ENCODE measurements at places on chromosomes 6 and 20.

DNA sequence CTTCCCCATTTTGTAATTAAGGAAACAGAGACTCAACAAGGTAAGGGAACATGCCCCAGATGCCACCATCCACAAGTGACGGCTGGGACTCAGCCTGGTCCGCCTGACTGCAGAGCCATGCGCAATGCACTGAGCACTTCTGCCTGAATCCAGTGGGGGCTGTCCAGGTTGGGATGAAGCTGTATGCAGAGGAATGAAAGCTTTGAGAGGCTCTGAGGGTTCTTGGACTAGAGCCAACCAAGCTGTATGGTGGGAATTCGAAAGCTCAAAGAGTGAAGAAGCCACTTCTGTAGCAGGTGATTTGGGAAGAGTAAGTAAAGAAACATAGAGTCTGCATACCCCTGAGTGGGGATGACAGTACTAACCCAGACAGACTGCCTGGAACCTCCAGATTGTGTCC is 127.6 kb upstream of the AKAP12 start:
- H3K27ac ChIP-seq = no peak overlapping the region
- no peaks in the 10 kb centered on the region for H3K36me3 ChIP-seq

DNA sequence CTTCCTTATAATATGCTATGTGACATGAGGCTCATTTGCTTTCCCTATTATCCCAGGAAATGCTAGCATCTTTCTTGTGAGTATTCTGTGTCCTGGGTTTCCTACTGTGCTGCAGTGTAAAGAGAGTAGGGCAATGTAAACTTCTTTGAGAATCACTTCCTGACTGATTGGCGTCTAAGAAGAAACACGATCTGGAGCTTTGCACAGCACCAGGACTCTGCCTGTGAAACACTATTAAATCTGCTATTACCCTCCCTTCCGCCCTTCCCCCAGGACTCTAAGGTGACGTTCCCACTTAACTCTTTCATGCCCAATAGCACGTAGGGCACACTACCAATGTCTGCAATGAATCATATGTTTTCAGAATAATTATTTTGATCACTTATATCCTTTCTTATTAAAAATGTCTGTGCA is 607.3 kb upstream of the CITED2 start:
- H3K4me3 ChIP-seq = no peak overlapping the region
- no peak for DNase-seq
- H3K27ac ChIP-seq = peak overlapping the region; percentile 18

DNA sequence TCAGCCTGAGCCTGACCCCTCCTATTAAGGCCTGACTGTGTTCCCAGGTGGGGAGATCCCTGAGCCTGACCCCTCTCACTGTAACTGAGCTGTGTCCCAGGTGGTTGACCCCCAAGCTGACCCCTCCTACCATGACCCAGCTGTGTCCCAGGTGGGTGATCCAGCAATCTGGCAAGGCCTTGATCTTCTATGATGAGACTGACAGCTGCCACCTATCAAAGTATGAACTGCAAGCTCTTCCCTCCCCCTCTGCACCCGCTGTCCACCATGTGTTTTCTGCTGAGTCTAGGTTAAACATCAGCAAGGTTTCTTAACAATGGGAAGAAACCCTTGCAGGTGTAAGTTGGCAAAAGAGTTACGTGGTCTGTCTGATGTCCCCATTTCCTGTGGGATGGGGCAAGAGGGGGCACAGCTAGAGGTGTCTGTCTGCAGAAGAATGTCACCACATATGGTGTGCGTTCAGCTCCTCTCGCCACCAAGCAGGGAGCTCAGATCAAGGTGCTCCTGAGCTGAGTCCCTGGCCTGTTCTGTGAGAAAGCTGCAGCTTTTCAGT is 5.9 kb downstream of the PXDC1 start:
- peaks cover 75% of the 10 kb centered on the region for H3K36me3 ChIP-seq
- DNase-seq = no peak
- no peaks in the 10 kb centered on the region for H3K27me3 ChIP-seq
- peaks cover 48% of the 10 kb centered on the region for H3K4me1 ChIP-seq

GRCh38 chr6:15036690-15037245 is 209.1 kb upstream of the JARID2 start:
- H3K4me3 ChIP-seq = no peak overlapping the region
- DNase-seq = no peak
- no peaks in the 10 kb centered on the region for H3K36me3 ChIP-seq
- H3K27ac ChIP-seq = no peak overlapping the region

- H3K36me3 ChIP-seq = no peaks in the 10 kb centered on the region
- peak; percentile 45 for DNase-seq
- no peak overlapping the region for H3K4me3 ChIP-seq
- H3K4me1 ChIP-seq = peaks cover 32% of the 10 kb centered on the region
- H3K27ac ChIP-seq = peak overlapping the region; percentile 27
These were observed 540.6 kb downstream of the QKI start for GRCh38 chr6:163955096-163955495.

- no peaks in the 10 kb centered on the region for H3K36me3 ChIP-seq
- no peak for DNase-seq
- H3K27ac ChIP-seq = no peak overlapping the region
- H3K4me3 ChIP-seq = no peak overlapping the region
These were observed 135.4 kb upstream of the AKIRIN2 start for GRCh38 chr6:87837444-87837843.

DNA sequence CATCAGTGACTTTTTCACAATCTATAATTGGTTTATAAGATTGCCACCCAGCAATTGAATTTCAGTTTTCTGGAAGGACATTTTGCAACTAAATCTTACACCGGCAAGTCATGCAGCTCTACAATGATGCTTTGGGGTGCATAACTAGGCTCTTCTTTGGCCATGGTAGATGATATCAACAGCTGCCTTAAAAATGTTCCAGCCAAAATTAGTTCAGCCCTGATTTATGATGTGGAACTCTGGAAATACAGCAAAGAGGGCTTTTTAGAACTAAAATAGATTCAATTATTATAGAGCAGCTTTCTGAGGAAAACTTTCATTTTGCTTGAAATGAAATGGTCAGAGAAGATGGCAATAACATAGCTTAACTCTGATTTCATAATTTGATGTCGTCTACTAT is 18.4 kb upstream of the MCM9 start:
- H3K4me1 ChIP-seq = no peaks in the 10 kb centered on the region
- no peak overlapping the region for H3K27ac ChIP-seq
- no peaks in the 10 kb centered on the region for H3K27me3 ChIP-seq
- no peak for DNase-seq

DNA sequence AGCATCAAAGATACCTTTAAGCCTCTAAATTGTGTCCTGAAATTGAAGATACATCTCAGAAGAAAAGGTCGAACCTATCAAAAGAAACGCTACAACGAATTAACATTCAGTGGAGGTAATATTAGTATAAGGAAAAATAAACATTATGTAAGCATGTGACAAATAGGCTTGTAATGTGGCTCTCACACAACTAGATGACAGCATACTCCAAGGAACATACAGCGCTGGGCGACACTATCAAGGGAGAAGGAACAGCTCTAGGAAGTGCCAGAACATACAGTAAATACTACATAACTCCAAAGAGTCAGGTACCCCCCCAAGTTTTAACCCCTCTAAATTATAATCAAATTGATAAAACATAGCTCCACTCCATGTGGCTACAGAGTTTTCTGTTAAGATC is 103.5 kb downstream of the LAMP5 start:
- H3K4me1 ChIP-seq = no peaks in the 10 kb centered on the region
- no peak for DNase-seq
- H3K27me3 ChIP-seq = peaks cover 11% of the 10 kb centered on the region
- H3K36me3 ChIP-seq = no peaks in the 10 kb centered on the region
- H3K27ac ChIP-seq = no peak overlapping the region

GRCh38 chr6:87908978-87909811 is 138.4 kb upstream of the SPACA1 start:
- H3K36me3 ChIP-seq = no peaks in the 10 kb centered on the region
- peak overlapping the region; percentile 86 for H3K27ac ChIP-seq
- DNase-seq = no peak
- H3K27me3 ChIP-seq = no peaks in the 10 kb centered on the region
- H3K4me3 ChIP-seq = no peak overlapping the region
- peaks cover 57% of the 10 kb centered on the region for H3K4me1 ChIP-seq

GRCh38 chr6:36650848-36651478 is 27.6 kb upstream of the CDKN1A start:
- H3K36me3 ChIP-seq = no peaks in the 10 kb centered on the region
- H3K27ac ChIP-seq = no peak overlapping the region
- DNase-seq = no peak

- H3K4me1 ChIP-seq = no peaks in the 10 kb centered on the region
- DNase-seq = no peak
- H3K4me3 ChIP-seq = no peak overlapping the region
- H3K36me3 ChIP-seq = no peaks in the 10 kb centered on the region
- H3K27ac ChIP-seq = no peak overlapping the region
These were observed 7.3 kb upstream of the PCMTD2 start for GRCh38 chr20:64247970-64248841.

DNA sequence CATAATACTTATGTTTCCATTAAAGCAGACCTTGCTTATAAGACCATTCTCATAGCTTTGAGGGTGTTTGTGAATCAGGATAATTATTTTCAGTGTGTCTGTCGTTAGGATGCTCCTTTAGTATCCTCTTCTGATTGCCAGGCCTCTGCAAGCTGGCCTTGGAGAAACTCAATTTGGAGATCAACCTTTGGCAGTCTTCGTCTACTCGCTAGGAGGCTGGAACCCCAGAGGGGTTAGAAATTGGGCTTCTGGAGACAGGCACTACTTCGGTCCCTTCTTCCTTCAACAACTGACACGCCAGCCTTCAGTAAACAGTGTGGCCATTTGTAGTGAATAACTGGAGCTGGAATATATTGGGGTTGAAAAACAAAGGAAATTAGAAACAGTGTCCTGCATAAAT is 100.8 kb upstream of the CITED2 start:
- no peak for DNase-seq
- no peaks in the 10 kb centered on the region for H3K36me3 ChIP-seq
- H3K27ac ChIP-seq = no peak overlapping the region

- peaks cover 6% of the 10 kb centered on the region for H3K36me3 ChIP-seq
- H3K4me1 ChIP-seq = peaks cover 15% of the 10 kb centered on the region
- peak overlapping the region; percentile 83 for H3K4me3 ChIP-seq
- H3K27me3 ChIP-seq = no peaks in the 10 kb centered on the region
- H3K27ac ChIP-seq = peak overlapping the region; percentile 49
These were observed 400 bp upstream of the SMAP1 start for GRCh38 chr6:70667256-70667710.

DNA sequence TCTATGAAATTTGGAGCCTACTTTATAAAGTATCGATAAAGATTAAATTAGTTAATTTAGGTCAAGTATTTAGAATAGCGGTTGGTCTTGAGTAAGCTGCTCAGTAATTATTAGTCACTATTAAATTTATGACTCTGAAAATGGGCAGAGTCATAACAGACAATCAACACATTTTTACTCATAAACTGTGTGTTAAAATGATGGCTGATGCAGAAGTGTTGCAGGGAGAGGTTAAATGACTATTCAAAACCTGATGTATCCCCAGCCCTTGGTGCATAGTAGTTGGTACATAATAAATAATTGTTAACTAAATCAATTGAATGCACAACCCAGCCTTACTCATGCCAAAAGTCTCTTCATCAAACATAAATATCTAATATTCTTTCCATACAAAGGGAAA is 30.6 kb downstream of the HIVEP2 start:
- DNase-seq = no peak
- no peak overlapping the region for H3K4me3 ChIP-seq
- H3K27ac ChIP-seq = no peak overlapping the region
- peaks cover 12% of the 10 kb centered on the region for H3K4me1 ChIP-seq
- no peaks in the 10 kb centered on the region for H3K27me3 ChIP-seq

- no peaks in the 10 kb centered on the region for H3K27me3 ChIP-seq
- no peak overlapping the region for H3K4me3 ChIP-seq
- no peaks in the 10 kb centered on the region for H3K36me3 ChIP-seq
- no peak for DNase-seq
- no peak overlapping the region for H3K27ac ChIP-seq
These were observed 62.5 kb downstream of the EPB41L2 start for GRCh38 chr6:131000544-131000943.

- peak; percentile 47 for DNase-seq
- H3K36me3 ChIP-seq = no peaks in the 10 kb centered on the region
- no peak overlapping the region for H3K4me3 ChIP-seq
- peak overlapping the region; percentile 66 for H3K27ac ChIP-seq
- H3K27me3 ChIP-seq = no peaks in the 10 kb centered on the region
- peaks cover 34% of the 10 kb centered on the region for H3K4me1 ChIP-seq
These were observed 790.9 kb downstream of the TFAP2A start for GRCh38 chr6:9623985-9624384.

DNA sequence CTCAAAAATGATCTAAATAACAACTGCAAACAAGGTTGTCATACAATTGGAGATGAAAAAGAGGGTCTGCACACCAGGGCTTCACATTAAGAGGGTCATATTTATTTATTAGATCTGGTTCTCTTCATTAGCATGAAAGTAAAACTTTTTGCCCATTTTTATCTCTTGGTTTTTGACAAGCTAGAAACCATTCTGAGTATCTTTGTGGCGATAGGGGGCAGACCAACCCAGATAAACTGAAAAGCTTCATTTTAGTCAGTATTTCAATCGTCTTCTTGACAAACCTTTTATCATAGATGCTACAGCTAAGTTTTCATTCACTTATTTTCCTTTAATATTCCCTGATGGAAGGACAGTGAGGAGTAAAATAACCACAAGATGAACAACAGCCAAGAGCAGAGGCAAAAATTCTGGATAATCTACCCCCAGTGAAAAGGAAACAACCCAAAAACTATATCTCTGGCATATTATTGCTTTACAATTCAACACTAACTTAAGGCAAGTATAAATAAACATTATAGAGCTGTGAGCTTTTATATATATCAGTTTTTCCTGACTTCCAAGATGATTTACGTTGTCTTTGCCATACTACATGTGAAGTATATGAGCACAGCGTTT is 45.2 kb downstream of the THEMIS start:
- H3K27ac ChIP-seq = no peak overlapping the region
- no peak overlapping the region for H3K4me3 ChIP-seq
- H3K4me1 ChIP-seq = no peaks in the 10 kb centered on the region
- H3K36me3 ChIP-seq = no peaks in the 10 kb centered on the region

DNA sequence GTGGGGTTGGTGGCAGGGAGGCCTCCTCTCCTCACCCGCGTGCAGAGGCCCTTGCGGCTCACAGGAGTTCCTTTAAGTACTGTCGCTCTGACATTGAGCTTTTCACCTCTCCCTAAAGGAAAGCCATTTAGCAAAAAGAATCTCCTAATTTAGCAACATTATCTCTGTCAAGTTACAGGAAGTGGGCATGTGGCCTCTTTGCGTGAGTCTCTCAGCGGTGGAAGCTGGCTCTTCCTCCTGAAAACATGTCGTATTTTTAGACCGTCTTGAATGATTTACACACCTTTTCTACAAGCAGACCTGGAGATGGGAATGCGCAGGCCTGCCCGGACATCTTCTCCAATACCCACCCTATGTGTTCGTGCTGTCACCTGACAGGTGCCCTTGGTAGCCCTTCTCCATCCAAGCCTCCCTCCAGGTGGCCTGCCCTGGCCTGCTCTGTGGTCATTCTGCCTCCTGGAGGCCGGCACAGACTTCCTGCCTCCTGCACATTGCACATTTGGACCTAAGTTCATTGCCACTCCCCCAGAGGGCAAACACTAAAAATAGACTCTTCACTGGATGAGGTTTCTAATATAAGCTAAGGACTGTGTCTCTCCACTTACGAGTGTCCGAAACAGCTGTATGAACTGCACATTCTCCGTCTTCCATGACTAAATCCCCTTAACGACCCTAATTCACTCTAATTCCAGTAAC is 18.5 kb upstream of the PHACTR3 start:
- no peak for DNase-seq
- H3K36me3 ChIP-seq = no peaks in the 10 kb centered on the region
- H3K27me3 ChIP-seq = peaks cover 19% of the 10 kb centered on the region
- H3K27ac ChIP-seq = no peak overlapping the region
- no peaks in the 10 kb centered on the region for H3K4me1 ChIP-seq
- H3K4me3 ChIP-seq = no peak overlapping the region

GRCh38 chr6:12152023-12152970 is 137.9 kb upstream of the EDN1 start:
- no peak overlapping the region for H3K4me3 ChIP-seq
- H3K27ac ChIP-seq = no peak overlapping the region
- H3K36me3 ChIP-seq = no peaks in the 10 kb centered on the region
- no peak for DNase-seq
